Activated CD4-positive, alpha-beta T cell treated with anti-CD3 and anti-CD28 coated beads, Interleukin-10, Interleukin-2, amounts not matched to agents 100 ng/mL and 50 ng/mL, durations not matched to agents 16 hours and 8 hours (primary cell): ENCODE measurements at places on chromosomes 4 and X.

DNA sequence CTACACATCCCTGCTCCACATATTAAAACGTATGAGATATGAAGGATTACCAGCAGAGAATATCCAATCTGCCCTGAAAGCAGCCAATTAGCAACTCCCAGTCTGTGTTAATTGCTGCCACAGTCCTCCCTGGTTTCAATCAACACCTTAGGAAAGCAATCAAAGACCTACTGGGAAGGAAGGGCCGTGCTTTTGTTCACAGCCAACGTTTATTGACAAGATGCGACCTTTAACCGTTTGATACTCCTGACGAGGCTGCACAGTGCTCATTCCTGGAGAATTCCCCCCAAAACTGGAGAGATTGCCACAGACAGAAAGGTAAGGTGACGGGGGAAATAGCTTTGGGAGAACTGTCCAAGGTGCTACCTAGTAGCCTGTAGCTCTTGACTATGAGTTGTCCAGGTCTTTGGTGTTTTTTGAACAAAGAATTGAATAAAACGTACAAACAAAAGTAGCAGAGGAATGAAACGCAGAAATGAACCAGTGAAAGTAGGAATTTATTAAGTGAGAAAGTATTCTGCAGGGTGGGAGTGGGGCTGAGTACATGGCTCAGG is 596.5 kb downstream of the NLGN4X start:
- no peak for DNase-seq

- peak; percentile 81 for DNase-seq
Observed at GRCh38 chrX:45762699-45763647, 562.3 kb upstream of the DIPK2B start.

DNA sequence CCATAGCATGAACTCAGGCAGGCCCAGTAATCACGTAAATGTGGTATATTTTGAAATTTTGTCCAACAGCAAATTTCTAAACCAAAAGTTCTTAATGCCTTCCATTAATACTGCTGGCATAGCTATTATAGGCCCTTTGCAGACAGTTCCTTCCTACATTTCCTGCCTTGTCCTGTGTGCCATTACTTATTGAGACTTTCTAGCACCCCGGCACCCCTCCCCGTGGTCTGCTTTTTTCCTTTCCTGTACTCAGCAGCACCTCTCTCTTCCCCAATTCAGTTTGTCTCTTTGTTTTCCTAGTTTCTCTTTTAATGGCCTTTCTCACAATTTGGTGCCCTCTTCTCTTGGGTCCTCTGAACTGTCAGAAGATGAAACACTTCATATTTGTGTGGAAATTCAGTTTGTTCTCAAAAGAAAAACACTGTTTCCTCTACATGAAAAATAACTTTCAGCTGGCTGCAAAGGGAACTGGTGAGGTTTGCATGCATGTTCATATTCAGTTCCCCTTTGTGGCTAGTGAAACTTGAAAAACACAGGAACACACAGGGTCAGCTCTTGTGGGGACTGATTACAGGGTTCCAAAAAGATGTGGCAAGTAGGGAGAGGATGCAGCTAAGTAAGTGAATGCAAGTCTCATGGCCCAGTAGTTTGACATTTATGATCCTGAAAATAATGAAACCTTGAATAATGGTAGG is 17.1 kb downstream of the GPR34 start:
- no peak for DNase-seq

DNA sequence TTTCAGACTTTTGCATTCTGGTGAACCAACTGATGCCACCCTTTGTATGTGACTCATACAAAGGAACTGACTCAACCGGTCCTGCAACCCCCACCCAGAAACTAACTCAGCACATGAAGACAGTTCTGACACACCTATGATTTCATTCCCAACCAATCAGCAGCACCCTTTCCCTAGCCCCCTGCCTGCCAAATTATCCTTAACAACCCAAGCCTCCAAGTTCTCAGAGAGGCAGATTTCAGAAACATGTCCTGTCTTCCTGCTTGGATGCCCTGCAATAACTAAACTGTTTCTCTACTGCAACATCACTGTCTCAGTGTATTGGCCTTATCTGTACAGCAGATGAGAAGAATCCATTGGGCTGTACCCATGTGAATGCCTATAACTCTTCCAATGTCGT is 284.7 kb downstream of the CAMK2D start:
- DNase-seq, result peak; percentile 64

DNA sequence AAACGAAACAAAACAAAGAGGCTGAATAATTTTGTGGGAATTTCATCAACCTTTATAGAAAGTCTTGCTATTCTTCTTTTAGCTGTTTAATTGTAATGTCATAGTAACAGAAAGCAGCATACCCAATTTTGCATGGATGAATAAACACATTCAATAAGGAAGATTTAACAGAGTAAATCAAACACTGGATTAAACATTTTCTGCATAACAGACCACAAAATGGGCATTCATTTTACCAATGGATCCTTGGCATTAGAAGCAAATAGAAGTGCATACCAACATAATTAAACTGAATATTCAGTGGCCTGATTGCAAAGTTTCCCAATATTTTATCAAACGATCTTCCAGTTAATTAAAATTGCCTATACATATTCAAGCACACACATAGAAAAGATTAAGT is 4.4 kb upstream of the CHM start:
- DNase-seq, result no peak

- no peak for DNase-seq
Observed at GRCh38 chr4:184392316-184392715, 82.0 kb downstream of the IRF2 start.

DNA sequence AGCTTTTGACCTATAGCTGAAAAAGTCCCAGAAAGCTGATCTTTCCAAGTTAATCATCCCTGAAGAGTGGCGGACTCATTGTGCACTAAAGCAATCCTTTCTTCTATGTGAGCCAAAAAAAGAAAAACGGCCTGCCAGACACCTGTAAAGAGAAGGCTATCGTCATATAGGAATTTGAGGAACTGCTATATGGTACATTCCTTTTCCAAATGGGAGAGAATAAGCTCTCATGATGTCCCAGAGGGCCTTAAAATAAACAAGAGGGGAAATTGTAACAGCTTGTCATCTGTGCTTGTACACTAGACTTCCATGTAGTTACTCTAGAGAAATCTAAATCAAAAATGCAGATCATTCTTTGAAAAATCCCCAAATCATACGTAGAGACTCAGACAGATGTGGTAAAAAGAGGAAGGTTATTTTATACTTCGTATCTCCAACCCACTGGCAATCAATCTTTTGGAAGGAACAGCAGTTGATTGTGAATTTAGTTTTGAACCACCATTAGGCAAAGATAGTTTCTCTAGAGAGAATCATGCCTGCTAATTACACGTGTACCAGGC is 26.1 kb downstream of the GPR174 start:
- DNase-seq, result no peak
